ENCODE measurements at places on chromosomes 3 and 15.

- DNase-seq = no peak
Observed at GRCh38 chr15:34246276-34246976, 21.6 kb downstream of the EMC4 start.

DNA sequence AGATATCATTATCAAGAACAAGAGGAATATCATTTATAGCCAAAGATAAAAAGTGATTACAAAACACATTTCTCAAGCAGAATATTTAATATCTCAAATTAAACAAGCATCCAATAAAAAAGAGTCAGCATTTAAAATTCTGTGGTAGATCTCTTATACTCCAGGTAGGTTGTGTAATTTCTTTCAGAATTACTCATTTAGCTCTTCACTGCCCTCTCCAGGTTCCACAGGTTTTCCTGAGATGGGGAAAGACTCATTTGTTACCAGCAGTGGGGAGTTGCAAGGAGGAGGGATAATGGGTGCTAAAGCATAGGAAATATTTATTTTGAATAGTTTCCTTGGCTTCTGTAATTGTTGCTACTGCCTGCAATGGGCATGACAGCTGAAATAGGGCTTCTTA, 83.1 kb upstream of the RASGRP1 start:
- DNase-seq = no peak

DNA sequence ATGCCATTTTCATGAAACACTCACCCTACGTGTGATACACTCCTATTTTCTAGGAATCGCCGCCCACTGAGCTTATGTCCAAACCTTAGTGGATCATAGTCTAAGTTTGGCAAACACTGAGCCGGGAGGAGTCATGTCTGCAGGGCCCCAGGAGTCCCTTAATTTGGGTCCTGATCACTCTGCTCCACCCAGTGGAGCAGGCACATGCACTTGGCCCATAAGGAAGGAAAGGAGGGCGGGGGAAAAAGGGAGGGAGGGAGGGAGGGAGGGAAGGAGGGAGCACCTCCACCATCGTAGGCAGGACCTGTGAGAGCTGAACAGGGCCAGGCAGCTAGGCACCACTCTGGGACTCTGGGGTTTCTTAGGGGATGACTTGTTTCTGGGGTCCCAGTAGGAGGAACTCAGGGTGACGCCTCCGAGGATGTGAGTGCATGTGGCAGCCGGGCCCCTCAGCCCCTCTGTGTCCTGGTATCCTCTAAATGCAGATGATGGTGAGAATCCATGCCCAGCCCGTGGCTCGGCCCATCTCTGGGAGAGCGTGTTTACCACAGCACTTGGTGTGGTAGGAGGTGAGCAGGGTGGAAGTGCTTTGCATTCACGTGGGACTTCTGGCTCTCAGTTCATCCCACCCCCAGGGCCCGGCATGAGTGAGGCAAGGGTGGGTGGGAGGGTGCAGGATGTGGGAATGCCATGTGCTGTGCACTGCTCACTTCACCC, 109.4 kb downstream of the KLF13 start:
- no peak for DNase-seq

GRCh38 chr3:72999951-73000350, 3.3 kb downstream of the PPP4R2 start:
- DNase-seq = no peak

GRCh38 chr3:168693870-168694269, 598.1 kb upstream of the GOLIM4 start:
- no peak for DNase-seq

DNA sequence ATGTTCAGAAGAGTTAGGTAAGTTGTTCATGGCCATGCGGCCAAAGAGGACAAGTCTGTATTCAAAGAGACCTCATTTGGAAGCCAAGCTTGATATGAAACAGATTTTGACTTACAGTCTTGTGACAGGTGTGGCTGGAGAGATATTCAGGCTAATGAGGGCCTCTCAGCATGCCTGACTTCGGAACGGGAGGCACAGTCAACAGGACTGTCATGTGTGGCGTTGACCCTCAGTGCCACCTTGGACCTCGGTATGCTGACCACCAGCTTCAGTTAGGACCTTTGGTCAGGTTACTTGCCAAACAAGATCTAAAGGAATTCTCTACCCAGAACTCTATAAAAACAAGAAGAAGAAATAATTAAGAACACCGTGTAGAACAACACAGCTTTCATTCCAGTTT, 124.1 kb downstream of the CHST2 start:
- no peak for DNase-seq

DNA sequence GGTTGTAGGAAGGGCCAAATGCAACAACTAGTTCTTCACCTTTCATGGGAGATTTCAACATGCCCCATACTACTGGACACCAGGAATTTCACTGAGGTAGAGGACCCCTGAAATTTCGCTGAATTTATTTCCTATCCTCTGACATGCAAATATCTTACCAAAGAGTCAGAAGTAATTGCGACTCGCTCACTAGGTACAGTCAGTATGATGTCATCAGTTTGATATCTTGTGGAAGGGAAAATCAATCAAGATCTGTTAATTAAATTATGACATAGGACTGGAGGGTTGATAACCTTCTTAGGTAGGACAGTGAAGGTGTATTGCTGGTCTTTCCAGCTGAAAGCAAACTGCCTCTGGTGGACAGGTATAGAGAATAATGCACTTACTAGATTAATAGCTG, 74.9 kb upstream of the TNIK start:
- no peak for DNase-seq

GRCh38 chr3:34862456-34862855, 776.9 kb upstream of the ARPP21 start:
- DNase-seq = no peak

- DNase-seq = no peak
Observed at GRCh38 chr3:15815696-15816095, 17.9 kb upstream of the ANKRD28 start.

- no peak for DNase-seq
Observed at GRCh38 chr3:120429921-120430361, 20.9 kb downstream of the FSTL1 start.

DNA sequence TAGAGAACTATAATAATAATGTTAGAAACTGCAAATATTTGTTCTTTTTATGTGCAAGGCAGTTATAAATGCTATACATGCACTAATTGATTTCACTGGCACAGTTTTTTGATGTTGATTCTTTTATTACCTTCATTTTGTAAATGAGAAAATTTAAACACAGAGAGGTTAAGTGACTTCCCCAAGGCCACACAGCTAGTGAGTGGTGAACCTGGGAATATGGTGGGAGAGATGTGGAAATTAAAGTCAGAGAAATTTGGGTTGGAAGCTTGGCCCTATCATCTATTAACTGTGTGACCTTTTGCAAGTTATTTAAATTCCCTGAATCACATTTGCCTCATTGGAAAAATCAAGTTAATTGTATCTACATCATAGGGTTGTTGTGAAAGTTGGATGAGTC, 39.6 kb upstream of the AKAP13 start:
- DNase-seq = no peak

- DNase-seq = no peak
Observed at GRCh38 chr3:11096266-11097139, 57.8 kb upstream of the HRH1 start.
